ENCODE measurements at places on chromosomes 3 and 15.

DNA sequence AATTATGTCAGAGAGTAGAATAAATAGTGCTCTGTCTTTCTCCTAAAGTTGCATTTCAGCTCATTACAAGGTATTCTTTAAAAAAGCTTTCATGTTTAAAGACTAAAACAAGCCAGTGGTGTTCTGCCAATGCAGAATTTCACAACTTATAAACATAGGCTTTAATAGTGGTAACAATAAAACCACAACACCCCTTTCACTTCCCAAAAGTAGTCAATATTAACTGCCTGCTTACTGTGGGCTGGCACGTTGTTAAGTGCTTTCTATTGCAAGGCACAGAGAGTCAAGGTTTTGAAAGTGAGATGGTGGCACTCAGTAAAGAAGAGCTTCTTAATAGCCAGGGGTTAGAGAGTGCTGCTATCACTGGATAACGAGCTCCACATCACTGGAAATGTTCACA is 8.4 kb upstream of the RTP1 start:
- no peak for DNase-seq

GRCh38 chr3:123256256-123256655 is 54.5 kb downstream of the SEC22A start:
- DNase-seq, result no peak

DNA sequence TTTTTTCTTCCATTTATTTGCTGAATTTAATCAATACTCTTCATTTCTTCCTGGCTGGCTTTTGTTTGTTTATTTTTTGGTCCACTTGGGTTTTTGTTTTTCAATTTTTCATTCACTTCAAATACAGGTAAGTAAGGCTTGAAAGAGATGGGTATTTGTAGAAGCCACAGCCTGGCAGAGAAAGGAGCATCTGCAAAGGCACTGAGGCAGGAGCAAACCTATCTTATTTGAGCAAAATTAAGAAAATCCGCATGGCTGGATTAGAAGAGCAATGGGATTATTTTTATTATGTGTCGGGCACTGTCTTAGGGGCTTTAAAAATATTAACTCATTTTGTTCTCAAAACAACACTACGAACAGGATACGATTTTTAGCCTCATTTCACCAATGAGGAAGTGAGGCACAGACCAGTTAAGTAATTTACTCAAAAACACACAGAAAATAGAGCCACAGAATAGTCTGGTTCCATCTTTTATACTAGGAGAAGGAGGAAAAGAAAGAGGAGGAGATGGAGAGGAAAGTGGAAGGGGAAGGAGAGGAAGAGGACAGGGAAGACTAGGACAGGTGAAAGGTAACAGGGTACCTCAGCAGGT is 35.1 kb upstream of the CCDC80 start:
- DNase-seq, result no peak

DNA sequence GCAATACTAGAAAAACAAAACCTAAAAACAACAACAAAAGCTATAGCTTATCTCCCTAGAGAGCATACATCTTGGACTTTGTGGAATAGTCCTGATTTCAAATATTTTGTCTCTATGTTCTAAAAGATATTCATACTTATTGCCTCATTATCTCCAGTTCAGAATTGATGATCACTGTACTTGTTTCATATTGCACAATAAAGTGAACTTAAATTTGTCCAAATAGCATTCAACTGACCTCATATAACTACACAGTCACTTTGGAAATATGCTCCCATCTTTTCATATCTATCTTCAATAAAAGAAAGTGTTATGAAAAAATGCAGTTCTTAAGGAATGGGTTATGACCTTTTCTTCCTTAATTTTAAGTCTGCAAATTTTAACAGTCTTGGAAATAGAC is 228.6 kb upstream of the CMC1 start:
- DNase-seq, result no peak

GRCh38 chr3:178343433-178344038 is 192.7 kb upstream of the KCNMB2 start:
- DNase-seq, result no peak

Measured in CD4-positive, alpha-beta T cell treated with Interleukin-17A for 4 hours (primary cell).